CD4-positive, alpha-beta T cell treated with Interferon gamma for 1 hour (primary cell): ENCODE measurements at places on chromosomes 12 and 14.

GRCh38 chr12:113683574-113683973 lies 211.9 kb upstream of the LHX5 start:
- no peak for DNase-seq

GRCh38 chr12:25424211-25424731 lies 128.8 kb downstream of the LMNTD1 start:
- no peak for DNase-seq

GRCh38 chr14:95835121-95835730 lies 41.4 kb upstream of the TUNAR start:
- DNase-seq, result no peak

DNA sequence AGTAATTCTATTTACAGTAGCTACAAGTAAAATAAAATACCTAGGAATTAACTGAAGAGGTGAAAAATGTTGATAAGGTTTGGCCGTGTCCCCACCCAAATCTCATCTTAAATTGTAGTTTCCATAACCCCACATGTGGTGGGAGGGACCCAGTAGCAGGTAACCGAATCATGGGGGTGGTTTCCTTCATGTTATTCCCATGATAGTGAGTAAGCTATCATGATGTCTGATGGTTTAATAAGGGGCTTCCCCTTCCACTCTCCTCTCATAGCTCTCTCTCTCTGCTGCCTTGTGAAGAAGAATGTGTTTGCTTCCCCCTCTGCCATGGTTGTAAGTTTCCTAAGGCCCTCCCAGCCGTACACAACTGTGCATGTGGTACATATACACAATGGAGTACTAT lies 1170.7 kb downstream of the BCL11B start:
- DNase-seq, result no peak

GRCh38 chr12:81337886-81338285 lies 260.0 kb downstream of the ACSS3 start:
- no peak for DNase-seq

- DNase-seq, result no peak
Observed at GRCh38 chr14:99718031-99718810, 34.1 kb downstream of the CYP46A1 start.

- peak; percentile 25 for DNase-seq
Observed at GRCh38 chr14:68899033-68899603, 80.0 kb downstream of the ACTN1 start.

DNA sequence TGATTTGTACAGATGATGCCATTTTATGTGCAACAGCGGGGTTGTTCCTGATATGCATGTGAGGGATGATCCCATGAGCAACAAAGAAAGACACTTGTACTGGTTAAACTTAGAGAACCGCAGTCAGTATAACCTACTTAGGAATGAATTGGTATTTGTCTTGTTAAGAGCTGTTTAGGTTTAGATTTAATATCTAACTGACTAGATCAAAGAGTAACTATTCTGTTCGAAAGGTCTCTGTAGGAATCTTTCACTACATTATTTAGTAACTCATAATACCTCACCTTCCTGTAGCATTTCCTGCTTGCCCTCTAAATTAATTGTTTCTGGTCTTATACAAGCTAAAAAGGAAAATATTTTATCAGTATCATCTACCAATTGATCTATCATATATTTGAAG lies 350.4 kb downstream of the TRHDE start:
- DNase-seq, result no peak
